ENCODE measurements at places on chromosomes 1 and 21.

GRCh38 chr1:227440182-227440581, 121.9 kb upstream of the CDC42BPA start:
- no peak for DNase-seq

- no peak for DNase-seq
Observed at GRCh38 chr21:42199868-42200463, 19.0 kb upstream of the ABCG1 start.

DNA sequence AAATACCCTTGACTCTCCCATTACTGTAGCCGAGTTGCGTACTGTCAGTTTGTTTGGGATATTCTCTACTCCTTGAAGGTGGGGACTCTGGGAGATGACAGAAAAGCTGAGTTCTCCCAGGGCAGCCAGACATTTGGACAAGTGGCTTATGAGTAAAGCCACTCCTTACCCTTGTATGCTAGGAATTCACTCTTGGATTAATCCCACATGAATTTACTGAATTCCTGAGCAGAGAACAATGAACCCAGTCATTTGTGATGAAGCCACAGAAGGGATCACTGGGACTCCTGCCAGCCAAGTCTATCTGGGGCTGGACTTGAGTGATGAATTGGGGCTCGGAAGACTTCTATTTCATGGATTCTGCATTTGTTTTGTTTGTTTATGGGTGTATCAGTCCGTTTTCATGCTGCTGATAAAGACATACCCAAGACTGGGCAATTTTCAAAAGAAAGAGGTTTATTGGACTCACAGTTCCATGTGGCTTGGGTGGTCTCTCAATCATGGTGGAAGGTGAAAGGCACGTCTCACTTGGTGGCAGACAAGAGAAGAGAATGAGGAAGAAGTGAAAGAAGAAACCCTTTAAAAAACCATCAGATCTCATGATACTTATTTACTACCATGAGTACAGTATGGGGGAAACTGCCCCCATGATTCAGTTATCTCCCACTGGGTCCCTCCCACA, 25.1 kb downstream of the C1orf116 start:
- no peak for DNase-seq

DNA sequence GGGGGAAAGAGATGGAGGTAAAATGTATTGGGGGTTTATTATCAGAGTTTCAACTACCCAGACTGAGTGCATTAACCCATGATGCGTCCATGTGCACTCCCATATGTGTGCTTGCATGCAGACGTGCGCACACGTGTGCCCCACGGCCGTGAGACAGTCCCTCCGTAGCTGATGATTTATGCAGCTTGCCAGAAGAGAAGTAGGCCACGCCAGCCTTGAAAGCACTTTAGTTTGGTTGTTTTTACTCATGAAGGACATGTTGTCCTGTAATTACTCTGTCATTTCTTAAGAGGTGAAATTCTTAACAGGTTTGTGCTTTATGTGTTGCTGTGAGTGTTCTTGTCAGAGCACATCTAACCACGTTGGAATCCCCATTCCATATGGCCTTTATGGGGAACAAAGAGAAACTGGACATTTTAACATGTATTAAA, 467.8 kb downstream of the LMO4 start:
- DNase-seq: no peak

DNA sequence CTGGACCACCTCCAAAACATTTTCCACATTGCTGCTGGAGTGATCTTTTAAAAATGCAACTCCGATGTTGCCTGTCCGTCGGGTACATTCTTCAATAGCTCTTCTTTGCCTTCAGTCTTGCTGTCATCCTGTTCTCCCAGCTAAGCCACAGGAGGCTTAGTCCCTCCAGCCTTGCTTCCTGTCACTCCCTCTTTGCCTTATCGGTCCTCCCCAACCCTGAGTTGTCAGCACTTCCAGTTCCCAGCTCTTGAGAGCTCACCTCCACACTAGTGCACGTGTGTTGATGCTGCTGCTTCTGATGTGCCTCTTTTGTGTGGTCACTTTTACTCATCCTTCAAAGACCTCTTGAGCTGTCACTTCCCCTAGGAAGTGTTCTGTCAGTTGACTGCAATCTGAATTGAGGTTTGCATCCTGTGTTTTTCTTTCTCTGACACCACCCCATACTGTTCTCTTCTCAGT, 15.3 kb downstream of the UCK2 start:
- DNase-seq: no peak

- no peak for DNase-seq
Observed at GRCh38 chr1:52662645-52663313, 29.8 kb downstream of the SHISAL2A start.

Data from NCI-H1105 (cell line).